ENCODE measurements at places on chromosomes 13 and 19.

- DNase-seq: no peak
Measured at GRCh38 chr13:80823472-80823871, 482.5 kb upstream of the SPRY2 start.

DNA sequence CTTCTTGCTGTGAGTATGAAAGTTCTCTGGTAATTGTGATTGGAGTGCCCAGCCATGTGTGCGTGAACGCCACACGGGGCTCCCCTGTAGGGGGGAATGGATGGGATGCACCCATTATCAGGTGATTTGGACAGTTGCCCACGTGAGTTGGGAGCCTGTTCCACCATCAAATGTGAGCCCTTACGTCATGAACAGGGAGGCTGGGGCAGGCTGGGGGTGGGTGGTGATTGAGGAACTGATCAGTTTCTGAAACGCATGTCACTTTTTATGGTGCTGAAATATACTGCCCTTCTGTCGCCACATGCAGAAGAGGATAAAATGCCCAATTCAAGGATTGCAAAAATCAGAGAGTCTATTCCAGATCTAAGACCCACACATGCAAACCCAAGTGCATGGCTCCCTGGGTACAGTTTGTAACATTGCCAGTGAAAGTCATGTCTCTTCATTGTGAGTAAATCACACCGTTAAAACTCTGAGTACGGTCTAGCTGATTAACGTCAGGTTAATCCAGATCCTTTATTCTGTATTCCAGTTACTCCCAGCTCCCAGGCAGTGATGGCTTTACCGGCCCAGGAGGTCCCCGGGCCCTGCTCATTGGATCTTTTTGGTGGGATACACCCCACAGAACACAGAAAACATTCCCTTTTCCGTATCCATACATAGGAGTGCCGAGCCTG lies 90.2 kb downstream of the RAB20 start:
- no peak for DNase-seq

DNA sequence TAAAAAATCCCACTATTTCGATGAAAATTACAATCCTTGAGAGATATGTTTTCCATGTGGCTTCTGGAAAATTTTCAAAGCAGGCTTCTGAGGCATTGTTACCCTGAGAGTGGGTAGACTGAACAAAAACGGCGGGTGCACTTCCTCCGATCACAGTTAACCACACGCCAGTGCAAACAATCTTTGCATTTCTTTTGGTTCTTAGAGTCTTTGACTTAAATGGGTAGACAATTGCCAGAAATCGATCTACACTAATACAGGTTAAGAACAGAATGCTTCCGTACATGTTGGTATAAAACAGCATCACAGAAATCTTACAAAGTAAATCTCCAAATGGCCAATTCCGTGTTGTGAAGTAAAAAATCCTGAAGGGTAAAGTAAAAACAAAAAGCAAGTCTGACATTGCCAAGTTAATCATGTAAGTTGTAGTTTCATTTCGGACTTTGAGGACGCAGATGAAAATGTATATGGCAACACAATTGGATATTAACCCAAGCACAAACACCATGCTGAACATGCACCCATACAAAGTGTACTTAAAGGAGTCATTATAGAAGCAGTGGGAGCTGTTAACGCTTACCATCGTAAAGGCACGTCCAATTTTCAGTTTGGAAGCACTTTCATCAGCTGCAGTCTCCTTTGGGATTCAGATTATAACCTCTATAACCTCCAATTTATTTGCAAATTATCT lies 927 bp downstream of the LPAR6 start:
- DNase-seq: no peak

DNA sequence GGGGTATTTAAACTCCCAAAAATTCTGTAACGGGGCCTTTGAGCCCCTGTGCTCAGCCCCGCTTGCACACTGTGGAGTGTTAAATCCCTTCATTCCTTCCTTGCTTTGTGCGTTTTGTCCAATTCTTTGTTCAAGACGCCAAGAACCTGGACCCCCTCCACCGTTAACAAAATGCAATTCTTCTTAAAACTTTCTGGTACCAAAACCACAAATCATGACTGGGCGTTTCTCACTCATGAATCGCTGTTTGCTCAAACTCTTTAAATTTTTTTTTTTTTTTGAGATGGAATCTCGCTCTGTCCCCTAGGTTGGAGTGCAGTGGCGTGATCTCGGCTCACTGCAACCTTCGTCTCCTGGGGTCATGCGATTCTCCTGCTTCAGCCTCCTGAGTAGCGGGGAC lies 881 bp downstream of the ZNF20 start:
- no peak for DNase-seq

DNA sequence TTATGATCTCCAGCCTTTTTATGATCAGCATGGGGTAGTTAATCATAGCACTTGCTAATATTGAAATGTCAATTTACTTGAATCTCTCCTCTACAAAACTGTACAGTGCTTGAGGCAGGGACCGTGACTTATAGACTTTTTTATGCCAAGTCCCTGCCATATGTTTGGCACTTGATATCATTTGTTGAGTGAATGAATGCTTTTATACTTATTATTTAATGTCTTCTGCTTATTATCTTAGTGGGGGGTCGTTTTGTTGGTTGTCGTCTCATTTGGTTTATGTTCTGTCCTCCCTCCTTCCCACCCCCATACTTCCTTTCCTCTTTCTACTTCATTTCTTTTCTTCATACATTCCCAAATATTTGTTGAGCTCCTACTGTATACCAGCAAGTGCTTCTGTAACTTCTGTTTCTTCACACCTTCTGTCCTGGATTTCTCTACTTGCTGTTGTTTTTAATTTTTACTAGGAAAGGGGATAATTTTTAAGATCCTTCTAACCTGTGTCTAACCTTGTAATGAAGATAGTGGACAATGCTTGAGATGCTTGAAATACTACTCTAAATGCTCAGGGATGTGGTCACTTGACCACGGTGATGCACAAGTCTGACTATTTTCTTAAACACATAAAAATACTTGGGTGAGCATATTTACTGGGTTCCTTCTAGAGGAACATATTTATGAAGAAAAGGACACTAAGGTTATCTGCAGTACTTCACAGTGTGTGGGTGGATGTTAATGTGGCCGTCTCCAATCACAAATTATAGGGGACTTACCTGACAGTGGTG lies 223.8 kb downstream of the TDRD3 start:
- DNase-seq: no peak

DNA sequence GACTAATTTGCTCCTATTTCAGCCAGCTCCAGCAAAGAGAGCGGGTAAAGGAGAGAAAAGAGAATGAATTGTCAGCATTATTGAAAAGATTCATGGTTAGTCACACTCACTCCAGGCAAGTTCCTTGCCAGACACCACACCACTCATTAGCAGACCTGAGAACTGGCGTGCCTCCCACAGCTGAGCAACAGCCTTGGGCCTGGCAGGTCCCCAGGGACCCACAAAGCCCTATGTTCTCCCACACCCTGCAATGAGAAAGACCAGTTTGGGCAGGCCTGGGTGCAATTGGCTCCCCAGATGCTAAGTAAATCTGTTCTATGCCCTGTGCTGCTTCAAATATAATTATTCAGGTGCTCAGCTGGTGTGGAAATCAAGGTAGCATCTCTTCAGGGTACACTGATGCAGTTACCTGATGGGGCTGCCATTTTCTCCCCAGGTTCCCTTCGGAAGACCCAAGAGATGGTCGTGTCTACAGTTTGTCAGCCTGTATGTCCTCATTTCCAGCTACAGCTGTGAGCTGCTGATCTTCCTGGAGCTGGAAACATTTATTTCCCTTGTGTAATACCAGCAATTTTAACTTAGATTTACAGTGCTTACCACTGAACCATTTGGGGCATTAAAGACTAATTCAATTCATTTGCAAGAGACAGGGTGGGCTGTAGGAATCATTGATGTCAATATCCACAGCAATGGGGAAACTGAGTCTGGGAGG lies 405.0 kb downstream of the COG6 start:
- peak; percentile 65 for DNase-seq

GRCh38 chr13:110976785-110977184 lies 61.9 kb upstream of the ANKRD10 start:
- DNase-seq: no peak

- peak; percentile 48 for DNase-seq
Measured at GRCh38 chr19:52689843-52690368, 44.9 kb downstream of the ZNF611 start.

DNA sequence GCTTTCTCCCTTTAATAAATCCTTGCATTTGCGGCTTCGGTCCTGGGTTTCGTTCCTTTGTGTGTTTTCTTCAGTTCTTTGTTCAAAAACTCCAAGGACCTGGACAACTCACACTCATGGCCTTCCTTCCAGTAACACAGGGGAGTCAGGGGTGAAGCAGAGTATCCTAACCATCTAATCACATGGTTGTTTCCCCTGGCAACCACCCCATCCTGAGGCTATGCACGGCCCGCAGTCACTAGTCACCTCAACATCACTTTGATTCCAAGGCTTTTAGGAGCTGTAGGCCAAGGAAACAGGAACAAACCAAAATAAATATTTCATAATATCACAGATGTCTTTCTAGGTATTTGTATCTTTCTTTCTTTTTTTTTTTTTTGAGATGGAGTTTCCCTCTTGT lies 28.9 kb downstream of the ZNF101 start:
- no peak for DNase-seq

GRCh38 chr13:74036373-74036772 lies 97.8 kb downstream of the KLF12 start:
- DNase-seq: no peak

- DNase-seq: peak; percentile 80
Measured at GRCh38 chr19:13849991-13850909, 26.7 kb upstream of the NANOS3 start.

All from AG20443 (cell line).